ENCODE measurements at places on chromosomes 2 and 18.

GRCh38 chr2:64363848-64364247, 90.1 kb upstream of the LGALSL start:
- DNase-seq = no peak

DNA sequence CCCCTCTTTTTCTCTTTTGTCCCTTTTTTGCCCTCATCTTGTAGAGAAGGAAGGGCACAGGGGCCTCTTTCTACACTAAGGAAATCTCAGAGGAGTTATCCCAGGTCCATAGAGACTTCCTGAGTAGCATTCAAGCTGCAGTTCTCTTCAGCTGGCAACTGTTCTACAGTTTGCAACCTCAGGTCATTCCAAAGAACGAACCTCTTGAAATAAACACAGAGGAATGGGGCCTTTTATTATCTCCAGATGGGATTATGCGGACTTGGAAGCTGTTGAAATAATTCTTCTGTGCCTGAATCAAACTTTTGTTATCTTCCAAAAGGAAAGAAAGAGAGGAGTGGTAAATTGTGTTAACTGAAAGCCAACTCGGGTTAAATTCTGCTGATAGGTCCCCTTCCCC, 31.0 kb upstream of the NFE2L2 start:
- no peak for DNase-seq

- no peak for DNase-seq
These were observed 53.7 kb downstream of the HS1BP3 start for GRCh38 chr2:20596973-20597859.

DNA sequence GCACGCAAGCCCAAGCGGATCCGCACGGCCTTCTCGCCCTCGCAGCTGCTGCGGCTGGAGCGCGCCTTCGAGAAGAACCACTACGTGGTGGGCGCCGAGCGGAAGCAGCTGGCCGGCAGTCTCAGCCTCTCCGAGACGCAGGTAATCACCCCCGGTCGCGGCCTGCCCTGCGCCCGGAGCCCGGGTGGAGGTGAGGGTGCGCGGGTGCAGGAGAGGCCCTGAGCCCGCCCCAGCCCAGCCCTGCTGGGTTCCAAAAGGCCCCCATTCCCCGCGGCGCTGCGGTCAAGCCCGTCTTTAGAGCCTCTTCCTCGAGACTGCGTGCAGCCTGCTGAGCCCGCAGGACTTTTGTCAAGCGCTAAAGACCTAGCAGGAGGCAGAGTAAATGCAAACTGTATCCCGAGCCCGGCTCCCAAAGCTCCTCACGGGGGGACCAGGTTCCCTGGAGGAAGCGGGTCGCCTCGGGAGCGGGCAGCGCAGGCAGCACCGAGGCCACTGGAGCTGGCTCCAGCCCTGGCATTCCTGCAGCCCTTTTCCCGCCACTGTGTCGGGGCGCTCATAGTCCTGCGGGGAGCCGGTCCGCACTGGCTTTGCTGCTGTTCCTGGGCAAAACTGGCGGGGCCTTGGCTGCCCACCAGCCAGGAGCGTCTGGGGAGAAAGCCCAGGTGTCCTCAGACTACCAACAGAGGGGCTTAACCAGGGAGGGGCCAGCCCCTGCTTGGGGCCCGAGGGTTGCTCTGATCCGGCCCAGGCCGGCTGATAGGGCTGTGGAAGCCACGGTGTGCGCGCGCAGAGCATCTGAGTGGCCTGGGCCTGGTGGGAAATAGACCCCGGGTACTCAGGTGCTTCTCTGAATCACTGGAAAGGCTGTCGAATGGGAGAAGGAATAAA, 7.3 kb downstream of the EMX1 start:
- DNase-seq = no peak

GRCh38 chr2:12361506-12361905, 355.2 kb upstream of the TRIB2 start:
- no peak for DNase-seq

DNA sequence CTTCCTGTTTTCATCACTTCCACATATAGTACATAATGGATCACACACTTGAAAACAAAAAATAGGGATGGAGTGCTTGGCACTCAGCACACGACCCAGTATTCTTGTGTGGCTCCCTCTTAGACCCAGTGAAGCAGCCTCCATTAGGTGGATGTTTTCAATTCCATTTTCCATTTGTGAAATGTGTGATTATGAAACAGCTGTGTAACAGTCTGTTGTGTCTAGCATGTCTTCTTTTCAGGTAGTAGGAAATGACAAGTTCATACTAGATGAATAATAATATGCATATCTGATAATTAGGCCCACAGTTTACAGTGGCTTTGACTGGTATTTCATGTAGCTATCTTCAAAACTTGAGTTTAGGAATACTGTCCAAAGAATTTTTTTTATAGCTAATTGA, 35.5 kb downstream of the EML6 start:
- DNase-seq = no peak

DNA sequence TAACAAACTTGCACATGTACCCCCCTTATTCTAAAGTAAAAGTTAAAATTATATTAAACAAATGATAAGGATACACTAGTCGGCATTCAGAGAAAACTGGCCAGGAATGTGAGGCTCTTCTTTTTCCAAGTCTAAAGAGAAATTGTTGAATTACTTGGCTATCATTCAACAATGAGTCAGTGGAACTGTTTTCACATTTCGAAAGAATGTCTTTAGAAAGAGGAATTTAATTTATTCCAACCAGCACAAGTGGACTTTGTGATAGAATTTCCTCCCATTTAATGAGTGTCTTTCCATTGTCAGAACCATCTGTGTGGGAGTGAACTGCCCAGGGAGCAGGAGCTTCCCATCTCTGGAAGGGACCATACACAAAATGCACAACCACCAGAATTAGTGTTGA, 792.2 kb downstream of the EPHA4 start:
- no peak for DNase-seq

- DNase-seq = no peak
These were observed 18.2 kb downstream of the ERCC3 start for GRCh38 chr2:127275789-127276188.

DNA sequence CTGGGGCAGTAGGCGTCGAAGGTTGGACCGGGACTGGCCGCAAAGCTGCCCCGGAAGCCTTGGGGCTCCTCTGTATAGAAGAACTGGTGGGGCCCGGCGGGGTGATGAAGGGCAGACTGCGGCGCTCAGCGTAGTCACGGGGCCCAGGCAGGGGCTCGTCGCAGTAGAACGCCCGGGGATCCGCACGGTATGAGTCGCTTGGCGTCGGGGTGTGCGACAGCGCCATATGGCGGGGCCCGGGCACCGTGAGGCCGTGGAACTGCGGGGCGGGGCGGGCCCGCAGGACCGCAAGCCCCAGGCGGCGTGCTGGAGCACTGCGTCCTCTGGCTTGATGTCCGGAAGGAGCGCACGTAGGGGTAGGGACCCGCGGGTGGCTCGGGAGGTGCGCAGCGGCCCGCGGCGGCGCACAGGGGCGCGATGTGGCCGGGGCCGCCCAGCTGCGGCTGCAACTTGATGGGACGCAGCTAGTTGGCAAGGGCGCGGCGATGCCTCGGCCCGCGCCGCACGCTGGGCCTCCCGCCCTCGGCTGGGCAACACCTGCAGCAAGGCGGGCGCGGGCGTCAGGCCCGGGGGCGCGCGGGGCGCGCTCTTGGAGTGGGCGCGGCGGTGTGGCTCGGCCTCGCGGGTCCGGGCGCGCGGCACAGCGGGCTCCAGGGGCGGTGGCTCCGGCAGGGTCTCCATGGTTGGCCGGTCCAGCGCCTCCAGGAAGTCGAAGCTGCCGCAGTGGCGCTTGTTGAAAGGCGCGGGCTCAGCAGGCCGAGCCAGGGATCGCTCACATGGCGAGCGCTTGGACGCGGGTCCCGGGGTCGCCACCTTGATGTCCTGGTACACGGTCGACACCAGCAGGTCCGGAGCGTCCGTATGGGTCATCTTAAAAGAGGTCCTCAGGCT, 251.4 kb downstream of the ANKRD30B start:
- no peak for DNase-seq

DNA sequence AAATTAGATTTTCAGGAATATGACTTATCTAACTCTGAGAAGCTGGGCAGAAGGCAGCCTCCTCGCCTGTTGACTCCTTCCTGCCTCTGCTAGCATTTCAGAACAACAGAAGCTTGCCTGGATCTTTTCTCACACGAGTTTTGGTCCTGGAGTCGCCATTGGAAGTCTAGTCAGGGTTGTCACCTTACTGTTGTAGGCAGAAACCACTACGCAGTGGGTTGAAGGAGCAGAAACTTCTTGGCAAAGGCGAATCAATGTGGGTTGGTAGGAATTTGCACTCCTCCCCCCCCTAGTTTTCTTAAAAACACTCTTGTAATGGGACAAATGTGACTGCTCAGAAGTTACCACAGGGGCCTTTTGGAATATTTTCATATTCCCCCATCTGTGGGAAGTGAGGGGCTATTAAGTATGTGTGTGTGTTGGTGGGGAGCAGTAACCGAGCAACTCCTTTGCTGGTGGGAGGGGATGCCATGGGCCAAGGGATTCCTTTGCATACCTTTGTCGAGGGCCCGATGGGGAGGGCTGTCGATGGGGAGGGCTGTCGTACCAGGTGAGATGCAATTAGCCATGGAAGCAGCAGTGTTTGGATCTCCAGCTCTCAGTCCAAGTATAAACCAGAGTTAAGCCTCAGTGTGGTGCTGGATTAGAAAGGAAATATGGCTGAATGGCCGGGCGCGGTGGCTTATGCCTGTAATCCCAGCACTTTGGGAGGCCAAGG, 117.4 kb downstream of the FMNL2 start:
- no peak for DNase-seq

DNA sequence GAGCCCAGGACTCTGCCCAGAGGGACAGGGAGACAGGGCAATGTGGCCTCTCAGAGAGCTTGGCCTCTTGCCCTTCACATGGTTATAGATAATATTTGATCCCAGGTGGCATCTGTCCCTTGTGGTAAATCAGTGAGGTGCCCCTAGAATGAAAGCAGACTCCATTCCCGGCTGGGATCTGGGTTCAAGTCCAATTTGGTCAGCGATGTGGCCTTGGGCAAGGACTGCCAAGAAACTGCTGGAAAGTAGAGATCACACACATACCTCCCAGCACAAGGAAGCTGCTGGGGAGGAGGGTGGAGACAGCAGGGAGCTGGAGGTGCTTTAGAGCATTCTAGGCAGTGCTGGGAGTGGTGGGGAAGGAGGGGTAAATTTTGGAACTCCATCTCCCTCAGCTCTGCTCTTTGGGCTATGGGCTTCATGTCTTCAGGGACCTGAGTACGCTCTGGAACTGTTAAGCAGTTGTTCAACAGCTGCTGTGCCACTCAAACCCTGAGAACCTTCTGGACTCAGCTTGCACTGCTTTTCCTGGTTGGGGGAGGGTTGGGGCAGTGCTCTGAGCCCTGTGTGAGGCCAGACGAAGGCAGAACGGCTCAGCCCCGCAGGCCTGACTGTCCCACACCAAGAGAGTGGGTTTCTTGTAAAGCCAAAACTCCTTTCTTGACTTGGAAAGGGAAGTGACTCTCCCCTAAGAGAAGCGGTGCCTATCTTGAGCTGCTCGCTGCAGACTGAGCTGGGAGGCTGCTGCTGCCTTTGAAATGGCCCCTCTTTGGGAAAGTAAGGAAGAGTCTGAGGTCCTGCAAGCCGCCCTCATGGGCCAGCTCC, 23.0 kb downstream of the INPP5D start:
- DNase-seq = no peak

DNA sequence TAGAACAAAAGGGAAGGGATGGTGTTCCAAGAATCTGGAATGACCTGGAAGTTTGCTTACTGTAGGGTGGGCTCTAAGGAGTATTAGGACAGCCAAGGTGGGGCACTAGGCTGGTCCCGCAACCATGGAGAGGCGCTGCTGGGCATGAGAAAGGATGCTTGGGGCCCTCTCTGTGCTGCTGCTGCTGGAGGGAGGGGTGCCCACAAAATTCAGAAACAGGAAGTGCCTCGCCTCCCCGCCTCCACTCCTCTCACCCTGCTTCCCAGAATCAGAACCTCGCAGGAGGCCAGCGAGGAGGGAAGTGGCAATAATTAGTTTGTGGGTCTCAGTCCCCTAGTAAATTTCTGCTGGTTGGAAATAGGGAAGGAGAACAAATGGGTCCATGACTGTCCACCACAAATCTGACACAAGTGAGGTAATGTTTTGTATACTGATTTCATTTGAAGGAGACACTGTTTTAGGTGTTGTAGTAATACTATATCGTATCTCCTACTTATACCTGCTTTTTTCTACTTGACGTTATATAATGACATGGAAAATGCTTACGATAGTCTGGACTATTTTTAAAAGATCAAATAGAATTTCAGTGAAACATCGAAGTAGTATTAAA, 7.9 kb upstream of the PDCL3 start:
- no peak for DNase-seq

DNA sequence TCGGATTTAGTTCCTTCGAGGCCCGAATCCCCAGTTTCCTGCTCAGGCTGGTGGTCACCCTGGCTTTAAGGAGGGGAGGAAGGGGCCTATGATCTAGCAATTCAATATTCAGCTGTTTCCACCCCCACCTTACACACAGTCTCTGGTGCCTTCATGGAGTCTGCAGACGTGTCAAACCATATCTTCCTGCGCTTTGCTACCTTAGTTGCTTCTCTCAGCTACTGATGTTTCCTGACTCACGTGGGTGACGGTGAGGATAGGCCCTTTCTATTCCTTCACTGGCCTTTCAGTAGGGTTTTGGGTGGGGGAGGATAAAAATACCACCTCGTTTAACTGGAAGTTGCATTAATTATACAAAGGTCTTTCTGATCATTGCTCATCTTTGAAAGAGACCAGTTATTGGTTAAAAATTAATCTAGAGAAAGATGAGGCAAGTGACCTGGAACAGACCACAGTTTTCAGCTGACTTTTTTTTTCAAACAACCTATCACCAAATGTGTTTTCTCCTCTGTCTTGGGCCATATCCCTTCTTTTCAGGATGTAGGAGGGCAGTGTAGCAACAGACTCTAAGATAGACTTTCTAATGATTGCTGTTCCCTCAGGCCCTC, 49.7 kb downstream of the SH2D6 start:
- DNase-seq = no peak

DNA sequence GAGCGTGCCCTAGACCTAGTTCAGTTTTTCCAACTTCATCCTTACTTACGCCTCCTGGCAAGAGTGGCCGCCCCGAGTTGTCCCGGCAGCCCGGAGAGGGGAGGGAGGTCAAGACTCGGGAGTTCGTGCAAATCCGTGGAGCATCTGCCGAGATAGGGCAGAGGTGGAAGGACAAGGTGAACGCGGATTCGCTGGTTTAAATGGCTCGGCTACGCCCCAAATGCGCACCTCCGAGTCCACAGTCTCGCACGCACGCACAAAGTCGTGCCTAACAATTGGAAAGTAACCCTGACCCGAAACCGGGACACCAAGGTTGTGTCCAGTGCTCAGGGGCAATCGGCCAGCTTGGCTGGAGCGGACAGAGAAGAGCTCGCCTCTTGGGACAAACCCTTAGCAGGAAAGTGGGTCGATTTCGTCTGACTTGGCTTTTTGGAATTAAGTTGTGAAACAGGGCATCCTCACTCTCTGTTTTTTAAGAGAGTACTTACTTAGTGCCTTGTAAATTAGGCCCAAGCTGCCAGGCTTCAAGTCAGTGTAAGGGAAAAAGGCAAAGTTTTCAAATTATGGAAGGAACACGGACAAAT, 726 bp upstream of the SS18 start:
- no peak for DNase-seq

All from NCI-H1048 (cell line).